ENCODE measurements at places on chromosomes 11 and 22.

GRCh38 chr11:126167488-126167887 lies 44.0 kb downstream of the RPUSD4 start:
- no peak for DNase-seq

DNA sequence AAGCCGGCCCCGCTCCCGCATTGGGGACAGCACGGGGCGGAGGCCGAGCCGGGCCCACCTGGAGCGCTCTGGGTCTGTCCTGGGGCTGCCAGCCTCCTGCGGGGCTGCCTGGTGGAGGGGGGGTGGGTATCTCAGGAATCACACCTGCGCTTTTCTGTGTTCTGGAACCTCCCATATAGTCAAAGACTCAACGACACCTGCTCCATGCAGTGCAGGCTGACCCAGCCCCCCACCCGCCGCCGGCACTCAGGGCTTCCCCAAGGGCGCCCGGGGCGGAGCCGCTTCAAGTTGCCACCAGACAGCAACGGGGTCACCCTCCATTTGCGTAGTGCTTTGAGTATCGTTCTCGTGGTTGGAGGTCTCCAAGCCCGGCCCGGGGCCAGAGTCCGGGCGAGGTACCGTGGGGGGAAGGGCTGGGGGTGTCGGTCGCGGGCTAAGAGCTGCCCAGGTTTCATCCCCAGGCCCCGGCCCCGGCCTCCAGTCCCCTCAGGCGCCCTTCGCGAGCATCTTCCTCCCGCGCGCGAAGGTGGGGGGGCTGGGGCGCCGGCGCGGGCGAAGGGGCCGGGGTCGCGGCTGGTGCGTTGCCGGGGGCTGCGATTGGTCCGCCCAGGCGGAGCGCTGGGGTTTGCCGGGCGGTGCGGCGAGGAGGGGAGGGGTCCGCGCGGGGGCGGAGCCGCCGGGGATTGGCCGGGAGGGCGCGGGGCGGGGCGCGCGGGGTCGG lies 6.6 kb downstream of the TSPAN4 start:
- DNase-seq = no peak

- no peak for DNase-seq
These were observed 16.2 kb upstream of the CASTOR1 start for GRCh38 chr22:30305519-30305905.

DNA sequence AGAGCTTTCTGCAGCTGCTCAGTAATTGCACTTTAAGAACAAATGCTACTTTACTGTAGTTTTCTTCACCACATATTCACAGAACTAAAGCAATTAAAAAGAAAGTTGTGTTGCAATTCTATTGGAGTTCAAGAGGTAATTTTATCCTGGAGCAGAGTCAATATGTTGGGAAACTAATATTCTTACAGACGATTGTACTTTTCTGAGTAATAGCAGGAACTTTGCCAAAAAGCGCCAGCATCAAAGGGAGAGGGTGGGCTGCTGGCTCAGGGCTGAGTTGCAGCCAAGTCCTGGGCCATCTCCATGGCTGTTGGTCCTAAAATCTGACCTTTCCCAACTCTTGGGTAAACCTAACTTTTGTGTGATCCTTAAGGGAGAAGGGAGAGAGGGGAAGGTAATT lies 73.6 kb upstream of the MYO18B start:
- no peak for DNase-seq

GRCh38 chr11:28756977-28757376 lies 648.8 kb downstream of the METTL15 start:
- no peak for DNase-seq

DNA sequence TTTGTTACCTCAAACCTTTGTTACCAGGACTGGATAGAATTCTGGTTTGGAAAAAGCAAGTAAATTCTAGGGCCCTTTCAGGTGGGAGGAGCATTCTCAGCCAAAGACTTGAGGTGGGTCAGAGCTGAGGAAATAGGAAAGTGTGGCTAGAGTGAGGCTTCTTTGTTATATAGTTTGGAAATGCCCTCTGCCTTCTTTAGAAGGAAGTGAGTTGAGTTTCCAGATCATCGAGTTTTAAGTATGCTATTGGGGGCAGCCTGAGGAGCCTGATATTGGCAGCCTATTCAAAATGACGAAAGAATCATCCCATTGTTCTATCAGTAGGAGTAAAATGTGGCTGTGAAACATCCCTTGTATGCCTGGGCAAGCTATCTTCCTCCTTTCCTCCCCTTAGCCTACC lies 134.1 kb downstream of the ARHGAP42 start:
- no peak for DNase-seq

- no peak for DNase-seq
These were observed 158.4 kb downstream of the MYO18B start for GRCh38 chr22:25900390-25900789.

Data from stimulated activated CD4-positive, alpha-beta T cell treated with anti-CD3 and anti-CD28 coated beads, Interleukin-15, amount 100 ng/mL, for 48 hours (primary cell).